ENCODE measurements at places on chromosomes 2 and 18.

- no peak for DNase-seq
These were observed 4.2 kb upstream of the CTDSP1 start for GRCh38 chr2:218395456-218395825.

DNA sequence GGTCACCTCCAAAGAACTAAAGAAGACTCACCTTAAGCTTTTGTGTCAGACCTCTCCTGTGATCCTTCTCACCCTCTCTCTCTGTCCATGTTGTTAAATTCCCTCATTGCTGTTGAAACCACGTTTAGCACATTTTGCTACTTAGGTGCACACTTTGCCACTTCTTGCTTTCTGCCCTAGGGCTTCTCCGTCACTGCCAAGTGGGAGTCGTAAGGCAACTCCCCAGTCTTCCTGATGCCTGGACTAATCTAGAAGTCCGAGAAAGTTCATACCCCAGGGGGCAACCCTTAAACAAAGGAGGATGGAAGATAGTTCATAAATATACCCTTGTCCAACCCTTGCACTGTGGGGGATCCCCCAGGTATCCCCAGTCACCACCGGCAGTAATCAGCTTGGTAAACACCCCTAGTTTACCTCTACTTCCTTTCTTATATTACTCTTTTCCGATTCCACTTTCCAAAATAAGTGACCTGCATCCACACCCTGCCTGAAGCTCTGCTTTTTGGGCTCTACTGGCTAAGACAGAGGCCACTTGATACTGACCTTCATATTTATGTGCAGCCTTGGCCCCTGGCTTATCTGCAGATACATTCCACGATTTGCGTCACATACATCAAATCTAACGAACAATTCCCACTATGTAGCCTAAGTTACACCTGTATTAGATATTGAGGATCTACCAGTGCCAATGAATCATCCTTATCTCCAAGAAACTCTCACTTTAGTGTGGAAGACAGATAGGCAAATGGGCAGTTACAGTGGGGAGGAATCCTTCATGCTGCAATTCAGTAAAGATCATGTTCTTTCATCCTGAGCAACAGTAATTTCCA is 776.2 kb downstream of the RNF144A start:
- DNase-seq: no peak

GRCh38 chr2:189366349-189366748 is 74.9 kb upstream of the WDR75 start:
- no peak for DNase-seq

DNA sequence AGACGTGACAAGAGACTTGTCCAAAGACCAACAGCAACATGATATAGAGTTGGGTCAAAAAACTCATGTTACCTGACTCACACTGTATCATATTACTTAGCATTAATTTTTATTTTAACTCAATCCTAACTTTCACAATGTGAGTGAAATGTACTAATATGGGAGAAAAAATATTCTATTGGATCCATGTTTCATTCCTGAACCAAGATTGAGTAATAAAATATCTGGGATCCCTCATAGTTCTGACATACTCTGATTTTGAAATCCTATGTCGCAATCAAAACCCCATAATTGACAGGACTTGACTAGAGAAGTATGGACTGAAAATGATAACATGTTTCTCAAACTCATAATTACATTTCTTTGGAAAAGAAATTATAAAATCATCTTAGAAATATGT is 190.4 kb downstream of the RIT2 start:
- DNase-seq: no peak

GRCh38 chr2:119402645-119403560 is 28.8 kb upstream of the TMEM37 start:
- no peak for DNase-seq

- DNase-seq: no peak
These were observed 24.1 kb downstream of the SLC25A52 start for GRCh38 chr18:31736630-31737029.

- DNase-seq: no peak
These were observed 14.7 kb downstream of the CFLAR start for GRCh38 chr2:201130524-201131186.

- no peak for DNase-seq
These were observed 295.2 kb upstream of the LRP1B start for GRCh38 chr2:142426064-142426463.

- no peak for DNase-seq
These were observed 38.2 kb downstream of the GPD2 start for GRCh38 chr2:156474401-156474800.

Measured in stimulated activated CD8-positive, alpha-beta memory T cell treated with anti-CD3 and anti-CD28 coated beads, Interleukin-7, amount 100 ng/mL, for 24 hours (primary cell).